ENCODE measurements at places on chromosomes 1 and 21.

DNA sequence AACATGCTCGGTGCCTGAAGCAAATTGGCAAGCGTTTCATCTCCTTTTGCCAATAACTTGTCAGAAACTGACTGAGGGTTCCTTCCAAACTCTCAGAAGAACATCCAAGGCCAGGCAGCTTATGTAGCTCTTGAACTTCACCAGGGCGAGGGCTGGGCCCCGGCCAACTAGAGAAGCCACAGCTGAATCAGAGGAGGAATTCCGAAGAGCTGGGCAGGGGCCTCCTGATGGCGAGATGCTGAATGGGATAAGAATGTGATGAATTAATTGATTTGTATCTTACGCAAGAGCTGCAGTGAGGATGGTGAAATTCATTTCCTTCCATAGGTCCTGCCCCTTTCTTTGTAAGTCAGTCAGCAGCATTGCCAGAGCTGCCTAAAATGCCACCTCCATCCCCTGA, 345.8 kb downstream of the KIF26B start:
- no peak for DNase-seq

- no peak for DNase-seq
These were observed 53.8 kb upstream of the SYT14 start for GRCh38 chr1:209884249-209884648.

GRCh38 chr1:235511470-235512240, 7.4 kb upstream of the B3GALNT2 start:
- DNase-seq, result no peak

GRCh38 chr21:14677639-14678179, 131.6 kb upstream of the SAMSN1 start:
- no peak for DNase-seq

DNA sequence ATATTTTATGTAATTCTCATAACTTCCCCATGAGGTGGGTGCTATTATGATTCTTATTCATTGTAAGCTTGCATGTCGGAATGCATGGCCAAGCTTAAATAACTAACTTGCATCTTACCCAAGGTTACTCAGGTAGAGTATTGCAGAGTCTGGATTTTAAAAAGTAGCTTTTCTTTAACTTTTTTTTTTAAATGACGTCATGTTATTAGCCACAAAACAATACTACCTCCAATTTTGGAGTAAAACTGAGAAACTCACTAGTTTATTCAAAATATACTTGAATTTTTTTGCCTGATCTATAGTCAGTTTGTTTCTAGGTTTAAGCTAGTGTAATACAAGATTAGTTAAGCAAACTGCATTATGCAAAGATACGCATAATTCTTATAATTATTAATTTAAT, 57.8 kb downstream of the NEGR1 start:
- no peak for DNase-seq

DNA sequence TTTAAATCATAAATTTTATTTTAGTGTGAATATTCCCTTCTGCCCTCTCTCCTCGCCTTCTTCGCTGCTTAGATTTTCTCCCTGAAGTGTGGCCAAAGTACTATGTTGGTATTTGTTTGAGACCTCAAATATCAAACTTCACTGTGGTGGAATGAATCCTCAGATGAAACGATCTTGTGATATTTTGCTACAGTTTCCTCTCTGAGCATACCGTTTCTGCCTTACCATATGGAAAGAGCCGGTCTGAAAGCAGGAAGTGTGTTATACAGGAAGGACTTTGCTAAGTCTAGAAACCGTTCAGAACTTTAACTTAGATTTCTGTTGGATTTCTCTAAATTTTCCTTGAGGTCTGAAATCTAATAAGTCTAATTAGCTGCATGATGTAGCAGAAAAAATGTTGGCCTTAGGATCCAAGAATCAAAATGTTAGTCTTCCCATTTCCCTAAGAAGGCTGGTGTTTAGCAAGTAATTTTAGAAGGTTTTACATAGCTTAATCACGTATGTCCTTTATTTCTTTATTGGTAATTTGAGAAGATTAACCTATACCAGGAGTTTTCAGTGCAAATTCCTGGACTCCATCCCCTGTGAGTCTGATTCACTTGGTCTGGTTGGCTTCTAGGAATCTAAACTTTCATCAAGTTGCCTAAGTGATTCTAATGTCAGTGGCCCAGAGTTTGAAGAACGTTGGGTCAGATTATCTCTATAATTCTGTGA, 30.7 kb downstream of the SDCCAG8 start:
- DNase-seq, result no peak

DNA sequence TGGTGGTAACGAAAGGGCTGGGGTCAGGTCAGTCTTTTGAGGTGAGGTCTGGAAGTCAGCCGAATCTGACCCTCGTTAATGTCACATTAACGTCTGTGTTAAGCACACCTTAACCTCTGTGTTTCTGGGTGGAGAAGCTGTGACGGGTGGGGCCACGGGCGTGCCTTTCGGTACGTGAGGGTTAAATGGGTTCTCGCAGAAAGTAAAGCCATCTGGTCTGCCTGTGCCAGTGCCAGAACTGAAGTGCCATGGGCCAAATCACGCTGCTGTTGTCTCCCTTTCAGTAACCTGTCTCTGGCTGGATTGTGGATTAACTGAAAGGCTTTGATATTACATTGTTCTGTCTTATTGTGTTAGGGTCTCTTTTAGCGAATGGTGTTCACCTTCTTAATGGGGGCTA, 14.4 kb downstream of the URB2 start:
- no peak for DNase-seq

DNA sequence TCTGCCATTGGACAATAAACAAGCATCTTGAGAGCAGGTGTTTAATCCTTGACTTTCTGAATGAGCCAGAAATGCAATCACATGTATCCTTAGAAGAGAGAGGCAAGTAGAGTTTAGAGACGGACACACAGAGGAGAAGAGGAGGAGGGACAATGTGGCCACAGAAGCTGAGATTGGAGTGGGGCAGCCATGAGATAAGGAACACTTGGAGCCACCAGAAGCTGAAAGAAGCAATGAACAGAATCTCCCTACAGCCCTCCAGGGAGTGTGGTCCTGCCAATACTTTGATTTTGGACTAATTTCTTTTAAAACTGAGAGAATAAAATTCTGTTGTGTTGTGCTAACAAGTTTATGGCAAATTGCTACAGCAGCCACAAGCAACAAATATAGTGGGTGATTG, 141.0 kb downstream of the ATP6V1G3 start:
- DNase-seq, result no peak

GRCh38 chr1:168280296-168280927, at the start of gene TBX19:
TBX19 (plus strand) TSS chr1:168280877; CDS start chr1:168281091, 214 bp downstream.
- peak; percentile 33 for DNase-seq

DNA sequence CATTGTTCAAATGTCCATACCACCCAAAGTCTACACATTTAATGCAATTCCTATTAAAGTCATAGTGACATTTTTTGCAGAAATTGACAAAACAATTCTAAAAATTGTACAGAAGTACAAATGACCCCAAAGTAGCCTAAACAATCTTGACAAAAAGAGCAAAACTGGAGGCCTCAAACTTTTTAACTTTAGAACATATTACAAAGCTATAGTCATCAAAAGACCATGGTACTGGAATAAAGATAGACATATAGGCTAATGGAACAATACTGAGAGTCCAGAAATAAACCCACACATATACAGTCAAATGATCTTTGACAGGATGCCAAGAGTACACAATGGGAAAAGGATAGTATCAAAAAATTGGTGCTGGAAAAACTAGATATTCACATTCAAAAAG, 213.2 kb upstream of the SAMSN1 start:
- DNase-seq, result no peak

GRCh38 chr1:228176461-228177182, 11.0 kb downstream of the IBA57 start:
- DNase-seq, result no peak

DNA sequence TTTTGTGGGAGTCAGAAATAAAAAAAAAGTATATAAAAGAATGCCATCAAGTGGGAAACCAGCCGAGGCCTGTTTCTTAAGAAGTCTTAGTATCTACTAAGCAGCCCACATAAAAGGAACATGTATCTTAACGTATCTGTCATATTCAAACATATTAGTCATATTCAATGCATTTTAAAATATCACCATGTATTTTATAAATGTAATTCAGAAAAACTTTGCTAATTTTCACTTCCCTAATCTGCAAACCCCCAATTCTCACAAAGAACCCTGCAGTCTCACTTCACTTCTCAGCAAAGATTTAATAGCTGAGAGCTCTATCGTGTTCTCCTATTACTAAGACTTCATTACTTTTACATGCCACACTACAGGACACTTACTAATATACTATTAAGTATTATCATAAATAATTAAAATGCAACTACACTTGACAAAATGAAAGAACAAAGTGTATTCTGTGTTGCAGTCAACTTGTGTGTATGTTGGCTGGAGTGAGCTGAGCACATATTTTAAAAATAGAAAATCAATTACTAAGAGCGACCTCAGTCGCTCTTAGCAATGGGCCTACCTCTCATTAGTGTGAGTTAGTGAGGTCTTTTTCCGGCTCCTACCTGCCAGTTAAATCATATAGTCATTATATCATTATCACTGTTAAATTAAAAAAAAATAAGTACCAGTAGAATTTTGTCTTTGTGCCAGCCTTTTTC, 484.3 kb downstream of the LMO4 start:
- DNase-seq, result no peak

DNA sequence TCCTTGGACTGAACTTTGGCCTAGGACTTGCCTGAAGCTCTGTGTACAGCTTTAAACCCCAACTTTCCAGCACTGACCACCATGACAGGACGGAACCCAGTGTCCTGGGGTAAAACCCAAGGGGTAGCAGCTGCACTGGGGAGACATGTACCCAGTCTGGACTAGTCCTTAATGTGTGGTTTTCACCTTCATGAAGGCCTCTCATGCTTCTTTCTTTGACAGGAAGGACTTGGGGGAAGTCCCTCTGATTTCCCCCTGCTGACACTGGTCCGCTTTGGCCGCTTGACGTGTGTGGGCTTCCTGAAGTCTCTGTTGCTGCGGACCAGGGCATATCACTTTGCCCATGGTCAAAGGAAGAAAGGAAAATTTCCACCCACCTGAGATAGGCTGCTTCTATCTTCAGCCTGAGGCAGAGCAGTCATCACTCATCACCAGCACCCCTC, 66.3 kb upstream of the PRDX6 start:
- DNase-seq, result no peak

- DNase-seq, result no peak
These were observed 61.2 kb downstream of the MPZL1 start for GRCh38 chr1:167782946-167783345.

- no peak for DNase-seq
These were observed 84.9 kb downstream of the SIM2 start for GRCh38 chr21:36783612-36784374.

GRCh38 chr1:184597650-184598357, 156.9 kb downstream of the EDEM3 start:
- no peak for DNase-seq

GRCh38 chr1:91091812-91092211, 70.0 kb upstream of the ZNF644 start:
- peak; percentile 39 for DNase-seq

DNA sequence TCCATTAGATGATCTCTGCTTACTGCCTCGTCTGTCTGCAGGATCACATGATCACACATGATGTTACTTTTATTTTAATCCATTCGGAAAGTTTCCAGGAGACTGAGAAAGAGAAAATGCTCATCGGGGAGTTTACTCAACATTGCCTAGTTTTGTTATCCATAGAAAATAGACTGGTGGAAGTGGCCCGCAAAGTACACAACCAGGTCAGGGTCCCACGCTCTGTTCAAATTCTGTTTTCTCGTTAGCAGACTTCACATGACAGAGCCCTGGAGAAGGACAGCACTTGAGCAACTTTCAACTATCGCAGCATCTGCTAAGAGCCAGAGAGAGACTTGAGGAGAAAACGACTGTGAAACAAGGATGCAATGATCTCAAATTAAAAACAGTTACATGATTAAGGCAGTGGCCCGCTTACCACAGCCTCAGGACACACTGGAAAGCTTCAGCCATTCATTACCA, 44.2 kb downstream of the ADAMTS1 start:
- no peak for DNase-seq

- no peak for DNase-seq
These were observed 5.8 kb upstream of the TGFB2 start for GRCh38 chr1:218339267-218339831.

DNA sequence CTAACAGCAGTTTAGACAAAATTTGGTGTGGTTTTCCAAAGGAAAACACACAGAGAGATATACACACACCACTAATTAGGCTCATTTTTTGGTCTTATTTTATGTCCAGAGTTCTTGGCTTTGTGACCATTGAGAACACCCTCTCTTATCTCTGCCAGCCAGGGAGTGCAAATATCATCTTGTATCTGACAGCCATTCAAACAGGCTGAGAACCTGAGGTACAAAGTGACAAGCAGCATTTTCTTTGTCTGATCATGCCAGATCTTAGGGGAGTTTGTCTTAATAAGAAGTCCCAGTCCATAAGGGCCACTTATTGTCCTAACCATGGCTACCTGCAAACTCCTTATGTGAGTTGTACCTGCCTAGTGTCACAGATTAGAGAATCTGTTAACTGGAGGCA, 1165.2 kb downstream of the BRINP3 start:
- DNase-seq, result no peak

GRCh38 chr1:118360817-118361216, 175.8 kb upstream of the SPAG17 start:
- DNase-seq, result no peak

DNA sequence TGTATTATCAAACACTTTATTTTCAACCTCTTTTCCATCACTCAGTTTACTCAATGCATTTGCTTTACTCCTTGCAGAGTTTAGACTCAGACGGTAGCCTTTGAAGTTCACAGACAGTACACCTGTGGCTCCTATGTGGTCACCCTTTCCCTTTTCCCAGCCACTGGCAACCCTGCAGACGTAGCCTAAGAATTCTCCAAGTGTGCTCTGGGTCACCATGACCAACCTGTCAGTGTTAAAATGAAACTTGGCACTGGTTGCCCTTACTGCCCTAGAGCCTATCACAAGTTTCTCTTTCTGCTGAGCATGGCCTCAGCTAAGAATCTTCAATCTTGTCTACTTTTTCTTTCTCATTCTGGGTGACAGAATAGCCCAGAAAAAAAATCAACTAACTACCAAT, 25.5 kb upstream of the DNAH14 start:
- no peak for DNase-seq

- no peak for DNase-seq
These were observed 2.3 kb upstream of the USP16 start for GRCh38 chr21:29022166-29022565.

DNA sequence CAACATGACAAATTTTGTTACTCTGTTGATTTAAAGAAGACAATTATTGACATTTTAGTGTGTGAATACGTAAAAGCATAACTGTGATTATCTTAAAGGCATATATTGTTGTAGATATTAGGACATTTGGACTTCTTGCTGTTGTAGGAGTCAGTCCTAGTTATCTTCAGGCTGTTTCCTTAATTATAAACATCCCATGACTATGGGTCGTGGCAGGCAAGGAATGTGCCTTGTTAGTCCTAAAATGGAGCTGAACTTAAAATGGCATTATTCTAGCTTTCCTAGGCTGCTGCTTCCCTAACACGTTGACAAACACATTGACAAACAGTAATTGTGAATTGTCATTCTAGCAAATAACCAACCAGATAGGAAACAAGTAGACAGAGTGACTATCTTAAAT, 4.4 kb upstream of the MPZL1 start:
- no peak for DNase-seq

DNA sequence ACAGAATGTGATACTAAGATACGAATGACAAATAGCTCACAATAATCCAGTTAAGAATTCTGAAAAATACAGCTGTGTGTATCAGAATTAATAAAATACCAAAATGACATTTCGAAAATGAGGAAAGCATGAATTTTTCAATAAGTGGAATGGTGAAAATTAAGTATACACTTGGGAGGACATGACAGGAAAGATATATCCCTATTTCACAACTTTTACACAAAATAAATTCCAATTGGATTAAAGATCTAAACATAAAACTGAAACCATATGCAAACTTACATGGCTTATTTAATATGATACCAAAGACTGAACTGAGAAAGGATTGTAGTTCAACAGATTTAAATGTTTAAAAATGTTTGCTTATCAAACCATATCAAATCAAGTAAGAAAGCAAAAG, 510.4 kb upstream of the ADAMTS5 start:
- no peak for DNase-seq
